ENCODE measurements at places on chromosomes 12 and 14.

DNA sequence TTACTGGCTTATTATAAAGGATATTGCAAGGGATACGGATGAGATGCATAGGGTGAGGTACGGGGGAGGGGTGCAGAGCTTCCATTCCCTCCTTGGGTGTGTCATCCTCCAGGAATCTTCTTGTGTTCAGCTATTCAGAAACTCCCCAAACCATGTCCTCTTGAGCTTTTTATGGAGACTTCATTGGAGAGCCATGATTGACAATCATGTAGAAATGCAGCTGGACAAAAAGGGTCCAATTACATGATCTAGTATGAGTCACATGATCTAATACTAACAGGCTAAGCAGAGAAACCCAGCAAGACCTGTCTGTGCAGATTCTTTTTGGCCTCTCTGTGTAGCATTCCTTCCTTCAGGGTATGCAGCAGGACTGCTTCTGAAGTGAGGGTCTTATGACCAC, 23.9 kb upstream of the FLVCR2 start:
- DNase-seq, result no peak

- DNase-seq, result no peak
Measured at GRCh38 chr12:126316411-126316810, 1251.2 kb downstream of the AACS start.

DNA sequence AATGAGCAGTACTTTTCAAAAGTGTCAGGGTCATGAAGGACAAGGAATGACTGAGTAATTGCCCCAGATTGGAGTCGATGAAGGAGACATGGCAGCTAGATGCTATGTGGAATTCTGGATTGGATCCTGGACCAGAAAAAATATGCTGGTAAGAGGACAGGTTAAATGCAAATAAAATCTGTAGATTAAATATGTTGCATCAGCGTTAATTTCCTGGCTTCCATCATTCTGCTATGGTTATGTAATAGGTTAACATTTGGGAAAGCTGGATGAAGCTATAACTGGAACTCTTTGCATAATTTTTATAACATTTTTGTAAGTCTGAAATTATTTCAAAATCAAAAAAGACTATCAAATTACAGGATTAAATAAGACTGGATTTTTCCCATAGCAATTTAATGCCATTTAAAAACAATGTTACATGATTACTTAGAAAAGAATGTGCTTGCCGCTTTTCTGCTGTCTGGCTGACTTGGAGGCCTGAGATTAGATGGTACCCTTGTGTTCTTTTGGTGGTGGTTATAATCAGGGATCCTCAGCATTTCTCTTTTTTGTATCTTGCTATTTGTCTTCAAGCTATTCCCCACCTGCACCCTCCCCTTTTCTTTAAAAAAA, 65.1 kb downstream of the FBXW8 start:
- no peak for DNase-seq

GRCh38 chr12:95882873-95883272, 24.1 kb downstream of the SNRPF start:
- no peak for DNase-seq

- no peak for DNase-seq
Measured at GRCh38 chr12:2029851-2030250, 22.9 kb upstream of the CACNA1C start.

DNA sequence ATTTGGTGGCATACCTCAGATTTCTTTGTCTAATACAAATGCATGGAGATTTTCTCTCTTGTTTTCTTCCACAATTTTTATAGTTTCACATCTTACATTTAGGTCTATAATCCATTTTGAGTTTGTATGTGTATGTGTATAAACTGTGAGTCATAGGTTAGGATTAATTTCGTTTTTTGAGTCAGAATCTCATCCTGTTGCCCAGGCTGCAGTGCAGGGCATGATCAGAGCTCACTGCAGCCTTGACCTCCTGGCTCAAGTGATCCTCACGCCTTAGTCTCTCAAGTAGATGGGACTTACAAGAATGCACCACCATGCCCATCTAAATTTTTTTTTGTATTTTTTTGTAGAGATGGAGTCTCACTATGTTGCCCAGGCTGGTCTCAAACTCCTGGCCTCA, 71.6 kb downstream of the OTOGL start:
- no peak for DNase-seq

DNA sequence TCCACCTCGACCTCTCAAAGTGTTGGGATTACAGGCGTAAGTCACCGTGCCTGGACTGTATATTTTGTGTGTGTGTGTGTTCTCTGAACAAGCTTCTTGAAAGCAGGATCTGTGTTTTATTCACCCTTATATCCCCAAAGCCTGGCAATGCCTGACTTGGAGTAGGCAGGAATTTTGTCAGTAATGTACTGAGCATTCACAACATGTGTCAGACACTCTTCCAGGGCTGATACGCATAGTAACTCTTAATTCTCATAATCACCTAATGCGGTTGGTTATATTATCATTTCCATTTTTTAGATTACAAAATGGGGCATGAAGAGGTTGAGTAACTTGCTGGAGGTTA, 50.4 kb upstream of the PLEKHG3 start:
- DNase-seq, result no peak

DNA sequence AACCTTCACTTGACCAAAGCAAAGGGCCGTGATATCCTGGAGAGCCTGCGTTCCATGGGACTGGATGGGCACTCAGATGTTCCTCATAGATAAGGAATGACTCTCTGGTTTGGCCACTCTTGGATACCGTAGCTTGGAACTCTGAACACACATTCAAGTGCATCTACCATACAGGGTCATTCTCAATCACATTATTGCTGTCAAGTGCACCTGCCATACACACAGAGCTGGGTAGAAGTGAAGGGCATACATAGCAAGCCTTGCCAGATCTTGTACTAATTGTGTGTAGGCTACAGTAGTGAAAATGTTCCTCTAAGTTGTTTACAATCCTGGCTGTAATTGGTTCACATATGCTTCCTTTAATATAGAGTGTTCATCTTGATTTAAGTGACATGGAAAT, 58.3 kb downstream of the PELI2 start:
- DNase-seq, result no peak

- DNase-seq, result no peak
Measured at GRCh38 chr14:105879503-105879866, 353.1 kb downstream of the TMEM121 start.

GRCh38 chr14:87443787-87444186, 549.2 kb downstream of the GALC start:
- no peak for DNase-seq

DNA sequence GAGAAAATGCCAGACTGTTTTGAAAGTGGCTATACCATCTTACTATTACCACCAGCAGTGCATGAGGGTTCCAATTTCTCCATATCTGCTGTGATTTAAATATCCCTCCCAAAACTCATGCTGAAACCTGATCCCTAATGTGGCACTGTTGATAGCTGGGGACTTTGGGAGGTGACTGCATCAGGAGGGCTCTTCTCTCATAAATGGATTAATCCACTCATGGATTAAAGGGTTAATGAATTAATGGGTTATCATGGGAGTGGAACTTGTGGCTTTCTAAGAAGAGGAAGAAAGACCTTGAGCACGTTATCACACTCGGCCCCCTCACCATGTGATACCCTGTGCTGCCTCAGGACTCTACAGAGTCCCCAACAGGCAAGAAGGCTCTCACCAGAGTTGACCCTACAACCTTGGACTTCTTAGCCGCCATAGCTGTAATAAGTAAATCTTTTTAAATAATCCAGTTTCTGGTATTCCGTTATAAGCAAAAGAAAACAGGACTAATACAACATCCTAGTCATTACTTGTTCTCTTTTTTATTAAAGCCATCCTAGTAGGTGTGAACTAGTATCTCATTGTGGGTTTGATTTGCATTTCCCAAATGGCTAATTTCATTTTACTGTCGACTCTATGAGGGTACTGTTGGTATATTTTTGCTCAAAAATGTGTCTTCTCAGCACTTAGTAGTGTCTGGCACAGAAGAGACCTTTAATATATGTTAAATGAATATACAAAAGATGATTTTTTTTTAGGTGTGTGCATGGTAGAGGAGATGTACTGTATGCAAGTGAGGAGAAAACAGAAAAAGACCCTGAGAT, 14.3 kb downstream of the PPP1R12A start:
- DNase-seq, result no peak

- DNase-seq, result no peak
Measured at GRCh38 chr14:72704502-72704901, 189.4 kb downstream of the DPF3 start.

DNA sequence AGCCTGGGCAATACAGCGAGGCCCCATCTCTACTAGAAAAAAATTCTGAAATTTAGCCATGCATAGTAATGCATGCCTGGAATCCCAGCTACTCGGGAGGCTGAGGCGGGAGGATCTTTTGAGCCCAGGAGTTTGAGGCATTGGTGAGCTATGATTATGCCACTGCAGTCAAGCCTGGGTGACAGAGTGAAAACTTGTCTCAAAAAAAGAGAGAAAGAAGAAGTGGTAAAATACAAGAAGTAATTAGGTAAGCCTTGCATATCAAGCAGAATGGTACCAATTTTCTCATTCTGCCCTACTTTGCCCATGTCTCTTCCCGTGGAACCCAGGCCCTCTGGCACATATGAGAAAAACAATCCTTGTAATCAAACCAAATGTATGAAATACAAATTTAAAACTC, 70.7 kb downstream of the SUSD6 start:
- DNase-seq, result no peak

DNA sequence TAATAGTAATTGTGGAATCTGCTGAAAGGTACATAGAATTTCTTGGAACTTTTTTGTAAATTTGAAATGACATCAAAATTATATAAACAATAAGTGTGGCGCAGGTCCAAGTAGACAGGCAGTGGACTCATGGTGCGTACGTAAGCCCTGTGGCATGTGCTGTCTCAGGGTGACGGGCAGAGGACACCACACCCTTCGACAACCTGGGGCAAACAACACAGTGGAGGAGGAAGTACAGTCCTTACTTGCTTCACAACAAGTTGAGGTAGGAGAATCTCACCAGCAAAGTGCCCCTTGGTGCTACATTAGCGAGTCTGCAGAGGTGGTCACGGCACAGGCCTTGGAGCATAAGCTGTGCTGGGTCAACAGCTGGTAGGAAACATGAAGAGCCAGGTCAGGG, 180.9 kb downstream of the AEBP2 start:
- DNase-seq, result peak; percentile 7

GRCh38 chr12:110282300-110282860, 1.3 kb downstream of the ATP2A2 start:
- DNase-seq, result peak; percentile 48

- no peak for DNase-seq
Measured at GRCh38 chr12:12907552-12907951, 16.2 kb downstream of the GPRC5A start.

DNA sequence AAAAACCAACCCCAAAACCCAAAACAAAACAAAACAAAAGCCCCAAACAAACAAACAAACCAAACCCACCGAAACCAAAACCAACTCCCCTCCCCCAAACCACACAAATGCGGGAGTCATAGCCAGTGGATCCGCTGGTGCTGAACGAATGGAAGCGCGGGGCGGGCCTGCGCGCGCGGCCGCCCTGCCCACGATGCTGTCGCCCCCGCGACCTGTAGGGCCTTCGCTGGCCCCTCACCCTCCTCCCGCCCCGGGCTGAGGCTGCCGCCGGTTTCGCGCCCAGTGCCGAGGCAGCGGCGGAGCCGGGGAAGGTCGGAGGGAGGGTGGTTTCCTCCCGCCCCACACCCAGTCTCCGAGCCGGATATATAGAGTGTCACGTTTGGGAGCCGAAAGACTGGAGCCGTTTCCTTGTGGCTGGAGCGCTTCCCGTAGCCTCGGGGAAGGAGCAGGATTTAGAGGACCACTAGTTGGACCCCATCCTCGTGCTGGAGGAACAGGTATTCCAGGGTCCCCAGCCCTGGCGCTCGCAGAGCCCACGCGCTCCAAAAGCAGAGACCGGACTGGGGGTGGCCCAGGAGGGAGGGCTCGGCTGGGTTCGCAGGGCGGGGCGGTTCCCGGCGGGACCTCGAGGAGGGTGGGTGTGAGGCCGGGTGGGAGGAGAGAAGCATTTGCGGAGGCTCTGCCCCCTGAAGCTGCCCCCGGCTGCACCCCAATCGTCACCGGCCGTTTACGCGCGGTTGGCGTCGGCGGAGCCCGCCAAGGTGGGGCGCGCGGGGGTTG, at the start of gene FAR2:
Gene FAR2, plus strand, starts transcription at position 368 of the 780 bp plus-strand sequence. CDS start 121,172 bp downstream, outside the sequence.
- peak; percentile 29 for DNase-seq

- DNase-seq, result no peak
Measured at GRCh38 chr12:104801427-104801826, 156.7 kb downstream of the SLC41A2 start.

DNA sequence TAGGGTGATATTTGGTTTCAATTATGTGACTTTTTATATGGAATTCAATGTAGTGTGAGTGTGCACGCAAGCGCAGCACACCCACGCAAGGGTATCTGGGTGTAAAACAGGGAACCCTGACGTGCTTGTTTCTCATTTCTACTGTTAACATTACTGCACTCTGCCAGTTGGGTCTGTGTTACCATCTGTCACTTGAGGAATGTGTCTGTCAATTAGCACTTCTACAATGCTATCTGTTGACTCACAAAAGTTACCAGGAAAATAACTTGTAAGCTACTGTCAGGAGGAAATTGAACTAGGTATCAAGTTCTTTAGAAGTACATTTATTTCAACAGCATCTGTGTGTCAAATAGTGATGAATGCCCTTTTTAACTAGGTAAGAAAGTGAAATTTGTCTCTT, 695.5 kb upstream of the LRFN5 start:
- DNase-seq, result no peak

DNA sequence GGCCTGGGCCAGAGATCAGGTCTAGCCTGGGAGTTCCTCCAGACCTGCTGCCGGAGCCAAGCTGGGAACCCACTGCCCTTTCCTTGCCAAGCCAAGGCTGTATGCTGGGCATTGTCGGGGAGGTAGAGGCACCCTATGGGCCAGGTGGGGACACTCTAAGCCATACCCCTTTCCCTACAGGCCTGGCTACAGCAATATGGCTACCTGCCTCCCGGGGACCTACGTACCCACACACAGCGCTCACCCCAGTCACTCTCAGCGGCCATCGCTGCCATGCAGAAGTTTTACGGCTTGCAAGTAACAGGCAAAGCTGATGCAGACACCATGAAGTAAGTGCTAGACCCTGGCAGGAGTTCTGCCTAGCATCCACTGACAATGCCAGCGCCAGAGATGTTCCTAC, 4.9 kb downstream of the MMP14 start:
- DNase-seq, result no peak

DNA sequence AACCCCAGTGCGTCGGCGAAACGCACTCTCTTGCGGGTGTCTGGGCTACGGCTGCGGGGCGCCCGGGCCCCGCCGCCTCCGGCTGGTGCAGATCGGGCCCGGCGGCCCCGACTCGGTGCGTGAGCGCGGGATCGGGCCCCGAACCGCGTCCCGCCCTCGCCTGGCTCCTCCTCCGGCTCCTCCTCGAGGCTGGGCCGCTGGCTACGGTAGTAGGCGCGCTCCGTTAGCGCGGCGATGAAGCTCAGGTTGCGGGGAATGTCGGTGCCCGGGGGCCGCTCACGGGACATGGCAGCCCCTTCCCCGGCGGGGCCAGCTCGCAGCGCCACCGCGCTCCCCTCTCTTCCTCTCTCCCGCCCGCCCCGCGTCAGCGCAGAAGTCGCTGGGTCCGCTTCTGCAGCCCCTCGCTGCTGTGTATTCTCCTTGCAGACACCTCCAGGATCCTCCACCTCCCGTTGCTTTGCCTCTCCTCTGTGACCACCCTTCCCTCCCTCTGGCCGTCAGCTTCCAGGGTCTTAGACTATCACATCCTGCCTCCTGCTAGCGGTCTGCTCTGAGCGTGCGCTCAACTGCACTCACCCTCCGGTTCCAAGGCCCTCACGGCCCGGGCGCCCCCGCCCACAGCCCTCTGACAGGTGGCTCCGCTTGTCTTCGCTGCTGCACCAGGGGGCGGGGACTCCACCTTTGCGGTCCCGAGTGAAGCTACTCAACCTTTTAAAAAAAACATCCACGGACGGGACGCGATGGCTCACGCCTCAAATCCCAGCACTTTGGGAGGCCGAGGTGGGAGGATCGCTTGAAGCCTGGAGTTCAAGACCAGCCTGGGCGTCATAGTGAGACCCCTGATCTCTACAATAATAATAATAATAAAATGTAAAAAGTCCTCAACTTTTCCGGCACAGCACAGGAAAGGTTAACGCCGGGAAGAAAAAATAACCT, at the start of gene PPP1R3E:
Gene PPP1R3E, minus strand, starts transcription at position 570 of the 936 bp plus-strand sequence. Its CDS starts 283 bp downstream, at position 287.
- DNase-seq, result peak; percentile 47

Data from fibroblast of pulmonary artery (primary cell).